Chondrocyte (in vitro differentiated cells): ENCODE measurements at places on chromosomes 1 and 21. TPM values are rescaled to one million over a fixed set of nuclear protein-coding genes. Genes with fewer than 3 reads are reported as not detected.
A peak's percentile ranks its signal among the peaks of the same experiment; 100 is the strongest.

GRCh38 chr1:46173361-46173856 lies 1.5 kb upstream of the TSPAN1 start:
- no peak overlapping the region for H3K4me3 ChIP-seq
- no peak for DNase-seq
- H3K4me1 ChIP-seq = peaks cover 6% of the 10 kb centered on the region
- no peak overlapping the region for H3K27ac ChIP-seq
- no peaks in the 10 kb centered on the region for H3K27me3 ChIP-seq
- no peaks in the 10 kb centered on the region for H3K36me3 ChIP-seq

DNA sequence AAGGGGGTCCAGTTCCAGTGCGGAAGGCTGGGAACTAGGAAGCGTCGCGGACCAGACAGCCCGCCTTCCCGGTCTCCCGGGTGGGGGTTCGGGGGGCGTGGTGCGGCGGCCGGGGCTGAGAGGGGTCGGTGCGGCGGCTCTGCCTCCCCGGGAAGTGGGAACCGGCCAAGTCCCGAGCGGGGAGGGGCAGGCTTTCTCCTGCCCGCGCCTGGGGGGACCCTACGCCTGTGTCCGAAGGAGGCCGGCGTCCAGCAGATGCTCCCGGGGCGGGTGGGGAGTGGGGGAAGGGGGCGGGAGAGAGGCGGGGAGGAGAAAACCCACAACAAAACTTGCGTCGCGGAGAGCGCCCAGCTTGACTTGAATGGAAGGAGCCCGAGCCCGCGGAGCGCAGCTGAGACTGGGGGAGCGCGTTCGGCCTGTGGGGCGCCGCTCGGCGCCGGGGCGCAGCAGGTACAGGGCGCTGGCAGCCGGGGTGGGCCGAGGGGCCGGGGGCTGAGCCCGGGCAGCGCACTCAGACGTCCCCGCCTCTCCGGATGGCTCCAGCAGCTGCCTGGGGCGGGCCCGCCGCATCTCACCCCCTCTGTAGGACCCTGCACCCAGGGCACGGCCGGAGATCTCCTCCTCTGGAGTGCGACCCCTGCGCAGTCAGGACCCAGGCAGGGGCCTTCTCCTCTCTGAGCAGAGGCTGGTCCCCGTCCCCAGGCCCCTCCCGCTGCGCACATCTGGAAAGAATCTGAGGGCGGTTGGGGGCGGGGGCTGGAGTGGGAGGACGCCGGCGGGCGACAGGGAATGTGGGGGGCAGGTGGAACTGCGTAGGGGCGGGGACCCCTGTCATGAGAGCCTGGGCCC lies at the start of gene PODN:
Gene PODN, plus strand, starts transcription at position 355 of the 849 bp plus-strand sequence. CDS start 7,643 bp downstream, outside the sequence.
- H3K4me1 ChIP-seq = peaks cover 10% of the 10 kb centered on the region
- H3K4me3 ChIP-seq = peak within 1 kb of the TSS; percentile 76
- H3K27me3 ChIP-seq = no peaks in the 10 kb centered on the region
- H3K36me3 ChIP-seq = peaks cover 1% of the 10 kb centered on the region
- peak; percentile 83 for DNase-seq
- no peak within 1 kb of the TSS for H3K27ac ChIP-seq

GRCh38 chr1:56584910-56585528 lies 5.7 kb upstream of the PLPP3 start:
- H3K27me3 ChIP-seq = no peaks in the 10 kb centered on the region
- H3K36me3 ChIP-seq = peaks cover 2% of the 10 kb centered on the region
- DNase-seq = no peak
- H3K4me1 ChIP-seq = peaks cover 6% of the 10 kb centered on the region

GRCh38 chr1:204584699-204585372 lies 68.6 kb downstream of the MDM4 start:
- H3K4me1 ChIP-seq = peaks cover 6% of the 10 kb centered on the region
- H3K27me3 ChIP-seq = no peaks in the 10 kb centered on the region
- no peak overlapping the region for H3K4me3 ChIP-seq
- H3K27ac ChIP-seq = no peak overlapping the region
- no peak for DNase-seq

GRCh38 chr1:184036517-184036949 lies 995 bp downstream of the COLGALT2 start:
- H3K27ac ChIP-seq = peak overlapping the region; percentile 34
- H3K36me3 ChIP-seq = no peaks in the 10 kb centered on the region
- H3K27me3 ChIP-seq = no peaks in the 10 kb centered on the region
- no peak for DNase-seq
- peaks cover 13% of the 10 kb centered on the region for H3K4me1 ChIP-seq

GRCh38 chr1:40903106-40903505 lies 40.9 kb upstream of the CITED4 start:
- H3K27me3 ChIP-seq = no peaks in the 10 kb centered on the region
- peaks cover 45% of the 10 kb centered on the region for H3K4me1 ChIP-seq
- H3K4me3 ChIP-seq = no peak overlapping the region
- H3K36me3 ChIP-seq = no peaks in the 10 kb centered on the region
- no peak for DNase-seq

DNA sequence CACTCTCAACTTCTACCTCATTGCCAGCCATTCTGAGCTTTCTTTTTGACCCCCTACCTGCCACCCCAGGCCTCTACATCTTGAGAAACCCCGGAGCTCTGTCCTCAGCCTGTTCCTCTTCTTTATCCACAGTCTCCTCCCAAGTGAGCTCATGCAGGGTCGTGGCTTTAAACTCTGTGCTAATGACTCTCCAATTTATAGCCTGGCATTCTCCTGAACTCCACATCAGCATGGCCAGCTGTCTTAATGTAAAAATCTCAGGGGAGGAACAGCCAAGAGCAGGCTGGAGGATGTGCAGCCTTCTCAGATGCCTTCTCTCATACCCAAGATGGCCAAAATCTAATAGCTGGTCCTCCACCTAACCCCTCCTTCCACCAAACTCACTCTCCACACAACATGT lies 84.2 kb downstream of the CCDC185 start:
- DNase-seq = no peak
- no peak overlapping the region for H3K4me3 ChIP-seq
- H3K36me3 ChIP-seq = no peaks in the 10 kb centered on the region
- no peak overlapping the region for H3K27ac ChIP-seq
- peaks cover 56% of the 10 kb centered on the region for H3K27me3 ChIP-seq

GRCh38 chr1:2566101-2567045 lies 10.2 kb downstream of the TNFRSF14 start:
- no peaks in the 10 kb centered on the region for H3K36me3 ChIP-seq
- H3K27ac ChIP-seq = no peak overlapping the region
- no peak for DNase-seq

GRCh38 chr1:219988387-219988786 lies 57.9 kb downstream of the EPRS1 start:
- H3K36me3 ChIP-seq = peaks cover 17% of the 10 kb centered on the region
- DNase-seq = no peak

DNA sequence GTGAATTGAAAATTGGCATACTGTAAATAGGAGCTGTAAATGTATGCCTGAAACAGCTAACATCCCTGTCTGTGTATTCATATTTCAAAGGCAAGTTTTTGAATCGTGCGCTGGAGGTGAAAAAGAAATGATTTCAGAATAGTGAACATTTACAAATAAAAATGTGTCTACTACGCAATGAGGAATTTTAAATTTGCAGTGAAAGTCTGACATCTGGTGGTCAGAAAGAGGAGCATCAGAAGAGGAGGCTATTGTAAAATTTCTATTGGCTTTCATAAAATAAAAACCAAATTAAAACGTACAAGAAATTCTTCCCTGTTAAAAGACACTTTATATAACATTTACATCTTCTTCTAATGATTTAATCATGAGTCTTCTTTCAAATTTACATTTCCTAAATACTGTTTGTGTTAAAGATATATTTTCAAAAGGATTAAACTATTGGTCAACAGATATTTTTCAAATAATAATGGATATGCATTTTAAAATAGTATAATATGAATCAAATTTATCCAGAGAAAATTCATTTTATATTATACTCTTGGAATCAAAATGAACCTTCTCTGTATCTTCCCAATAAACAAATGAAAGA lies 113.7 kb upstream of the RRP15 start:
- no peaks in the 10 kb centered on the region for H3K36me3 ChIP-seq
- peaks cover 55% of the 10 kb centered on the region for H3K27me3 ChIP-seq
- no peak for DNase-seq
- no peak overlapping the region for H3K4me3 ChIP-seq
- H3K27ac ChIP-seq = no peak overlapping the region

DNA sequence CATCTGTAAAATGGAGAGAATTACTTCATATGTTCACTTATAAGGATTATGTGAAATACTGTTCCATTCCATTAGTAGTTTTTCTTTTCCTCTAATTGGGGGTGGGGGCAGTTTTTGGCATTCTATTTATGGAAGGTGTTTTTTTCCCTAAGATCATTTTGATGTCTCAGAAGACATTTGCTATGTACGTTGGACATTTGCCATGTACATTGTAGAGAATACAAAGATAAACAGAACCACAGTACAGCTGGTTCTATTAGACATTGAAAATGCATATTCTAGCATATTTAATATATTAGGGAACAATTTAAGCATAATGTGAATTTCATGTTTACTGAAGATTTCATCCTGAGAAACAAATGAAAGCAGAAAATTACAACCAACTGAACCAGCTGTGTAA lies 98.5 kb downstream of the PTBP2 start:
- DNase-seq = no peak
- H3K27me3 ChIP-seq = no peaks in the 10 kb centered on the region
- H3K27ac ChIP-seq = no peak overlapping the region
- H3K36me3 ChIP-seq = peaks cover 13% of the 10 kb centered on the region
- no peak overlapping the region for H3K4me3 ChIP-seq

GRCh38 chr1:26775666-26776065 lies 12.1 kb upstream of the PIGV start:
- no peak for DNase-seq
- H3K27ac ChIP-seq = no peak overlapping the region
- peaks cover 65% of the 10 kb centered on the region for H3K36me3 ChIP-seq
- no peaks in the 10 kb centered on the region for H3K27me3 ChIP-seq
- peaks cover 25% of the 10 kb centered on the region for H3K4me1 ChIP-seq

DNA sequence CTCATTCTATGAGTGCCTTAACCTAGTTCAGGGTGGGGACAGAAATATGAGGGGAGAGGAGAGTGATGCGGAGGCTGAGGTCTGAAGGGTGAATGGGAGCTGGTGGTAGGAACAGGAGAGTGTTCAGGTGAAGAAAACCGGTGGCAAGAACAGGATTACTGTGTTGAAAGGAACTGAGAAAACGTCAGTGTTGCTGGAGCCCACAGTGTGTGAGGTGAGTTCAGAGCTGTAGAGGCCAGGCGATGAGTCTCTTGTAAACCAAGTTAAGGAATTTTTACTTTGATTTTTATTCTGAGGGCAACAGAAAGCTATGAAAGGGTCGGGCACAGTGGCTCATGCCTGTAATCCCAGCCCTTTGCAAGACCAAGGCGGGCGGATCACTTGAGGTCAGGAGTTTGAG lies 45.3 kb upstream of the PUM1 start:
- peaks cover 3% of the 10 kb centered on the region for H3K27me3 ChIP-seq
- peaks cover 9% of the 10 kb centered on the region for H3K4me1 ChIP-seq
- H3K4me3 ChIP-seq = no peak overlapping the region
- H3K36me3 ChIP-seq = no peaks in the 10 kb centered on the region

DNA sequence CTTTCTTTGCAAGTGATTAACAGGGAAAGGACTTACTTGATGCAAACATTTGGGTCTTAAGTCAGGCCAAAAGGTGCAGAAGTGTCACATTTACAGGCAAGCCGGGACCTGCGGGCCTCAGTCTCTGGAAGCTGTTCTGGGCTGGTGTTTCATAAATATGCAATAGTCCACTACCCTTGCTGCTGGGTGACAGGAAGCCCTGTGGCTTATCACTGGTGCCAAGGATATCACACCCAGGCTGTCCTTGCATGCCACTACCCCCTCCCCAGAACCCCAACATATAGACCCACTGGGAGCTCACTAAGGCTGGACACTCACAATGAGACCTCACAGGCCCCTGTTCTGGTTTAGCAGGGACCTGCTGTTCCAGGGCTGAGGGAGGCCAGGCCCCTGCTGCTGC lies 3.4 kb upstream of the LEFTY2 start:
- no peak overlapping the region for H3K4me3 ChIP-seq
- H3K4me1 ChIP-seq = peaks cover 28% of the 10 kb centered on the region
- H3K27ac ChIP-seq = no peak overlapping the region
- no peaks in the 10 kb centered on the region for H3K36me3 ChIP-seq
- no peak for DNase-seq
- peaks cover 19% of the 10 kb centered on the region for H3K27me3 ChIP-seq

GRCh38 chr1:10709165-10709564 lies 87.3 kb downstream of the CASZ1 start:
- DNase-seq = no peak
- peaks cover 4% of the 10 kb centered on the region for H3K4me1 ChIP-seq
- no peaks in the 10 kb centered on the region for H3K36me3 ChIP-seq
- peaks cover 22% of the 10 kb centered on the region for H3K27me3 ChIP-seq

DNA sequence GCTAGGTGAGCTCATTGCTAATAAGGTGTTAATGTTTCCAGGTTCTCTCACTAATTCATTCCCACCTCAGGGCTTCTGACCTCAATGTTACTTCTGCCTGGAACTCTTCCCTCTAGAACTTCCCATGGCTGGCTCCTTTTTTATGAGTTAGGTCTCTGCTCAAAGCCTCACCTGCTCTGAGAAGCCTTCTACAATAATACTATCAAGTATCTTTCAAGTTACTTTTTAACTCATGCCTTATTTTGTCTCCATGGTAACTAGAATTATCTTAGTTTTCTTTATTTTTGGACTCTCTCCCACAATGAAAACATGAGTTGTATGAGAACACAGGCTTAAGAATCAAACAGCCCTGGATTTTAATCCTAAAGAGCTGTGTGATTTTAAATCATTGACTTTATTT lies 3.5 kb upstream of the C1orf52 start:
- no peaks in the 10 kb centered on the region for H3K27me3 ChIP-seq
- DNase-seq = no peak
- peaks cover 27% of the 10 kb centered on the region for H3K4me1 ChIP-seq
- peak overlapping the region; percentile 45 for H3K27ac ChIP-seq

DNA sequence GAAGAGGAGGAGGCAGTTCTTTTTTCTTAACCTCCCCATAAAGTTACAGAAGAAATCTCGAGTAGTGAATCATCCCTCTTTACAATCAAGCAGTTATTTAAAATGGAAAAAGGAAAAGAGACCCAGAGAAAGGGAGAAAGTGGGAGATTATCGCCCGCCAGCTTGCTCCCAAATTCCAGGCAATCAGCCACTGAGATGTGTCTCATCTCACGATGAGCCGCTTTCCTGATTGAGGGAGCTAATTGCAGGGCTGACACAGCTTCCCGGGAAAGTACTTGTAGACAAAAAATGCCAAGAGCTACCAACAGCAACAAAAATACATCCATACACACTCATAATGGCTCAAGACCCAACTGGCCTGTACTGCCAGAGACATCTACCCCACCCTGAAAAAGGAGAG lies 191.6 kb upstream of the ZC3H12A start:
- no peak for DNase-seq
- no peaks in the 10 kb centered on the region for H3K36me3 ChIP-seq
- H3K4me1 ChIP-seq = no peaks in the 10 kb centered on the region
- no peaks in the 10 kb centered on the region for H3K27me3 ChIP-seq
- H3K27ac ChIP-seq = no peak overlapping the region

DNA sequence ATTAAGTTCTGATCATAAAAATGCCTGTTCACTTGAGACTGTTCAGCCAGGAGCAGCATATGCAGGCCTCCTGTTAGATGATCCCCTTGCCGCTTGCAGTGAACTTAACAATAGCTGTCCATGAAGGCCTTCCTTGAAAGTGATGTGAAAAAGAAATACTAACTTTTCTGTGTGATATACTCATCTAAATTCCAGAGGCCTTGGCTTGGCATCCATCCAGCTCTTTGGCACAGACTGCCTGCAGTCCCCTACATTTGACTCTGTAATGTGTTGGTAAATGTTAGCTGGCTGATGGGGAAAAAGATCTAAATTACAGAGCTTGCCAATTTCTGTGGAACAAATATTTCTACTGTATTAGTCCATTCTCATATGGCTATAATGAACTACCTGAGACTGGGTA lies 73.7 kb downstream of the KCNK2 start:
- H3K4me3 ChIP-seq = no peak overlapping the region
- H3K36me3 ChIP-seq = no peaks in the 10 kb centered on the region
- H3K4me1 ChIP-seq = no peaks in the 10 kb centered on the region
- peaks cover 7% of the 10 kb centered on the region for H3K27me3 ChIP-seq

Gene IFI44L
- 8.3 to 29.7 TPM (median 10.8 TPM) in 3 replicates for total RNA-seq

Gene LCE2A
- total RNA-seq = not detected in 3 replicates

Gene KRTAP21-2
- total RNA-seq = not detected in 3 replicates

Gene LAMB3
- 5.5 to 6.5 TPM (median 6.3 TPM) in 3 replicates for total RNA-seq

Gene OR2L13
- not detected in 3 replicates for total RNA-seq
